Naive thymus-derived CD8-positive, alpha-beta T cell (primary cell): ENCODE measurements at places on chromosomes 3 and 15.

DNA sequence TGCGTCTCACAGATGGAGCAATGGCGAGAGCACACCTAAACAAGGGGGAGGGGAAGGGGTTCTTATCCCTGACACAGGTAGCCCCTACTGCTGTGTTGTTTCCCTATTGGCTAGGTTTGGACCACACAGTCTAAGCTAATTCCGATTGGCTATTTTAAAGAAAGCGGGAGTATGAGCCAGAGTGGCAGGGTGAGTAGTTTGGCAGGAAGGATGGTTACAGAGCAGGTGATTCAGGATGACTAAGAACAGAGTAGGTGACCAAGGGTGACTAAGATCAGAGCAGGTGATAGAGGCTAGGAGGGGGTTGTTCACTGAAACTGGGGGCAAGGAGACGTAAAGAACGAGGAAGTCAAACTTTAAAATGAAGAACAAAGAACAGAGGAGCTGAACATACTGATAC lies 511.8 kb downstream of the EDEM1 start:
- no peaks in the 10 kb centered on the region for H3K36me3 ChIP-seq
- no peaks in the 10 kb centered on the region for H3K4me1 ChIP-seq
- H3K27me3 ChIP-seq, result no peaks in the 10 kb centered on the region

DNA sequence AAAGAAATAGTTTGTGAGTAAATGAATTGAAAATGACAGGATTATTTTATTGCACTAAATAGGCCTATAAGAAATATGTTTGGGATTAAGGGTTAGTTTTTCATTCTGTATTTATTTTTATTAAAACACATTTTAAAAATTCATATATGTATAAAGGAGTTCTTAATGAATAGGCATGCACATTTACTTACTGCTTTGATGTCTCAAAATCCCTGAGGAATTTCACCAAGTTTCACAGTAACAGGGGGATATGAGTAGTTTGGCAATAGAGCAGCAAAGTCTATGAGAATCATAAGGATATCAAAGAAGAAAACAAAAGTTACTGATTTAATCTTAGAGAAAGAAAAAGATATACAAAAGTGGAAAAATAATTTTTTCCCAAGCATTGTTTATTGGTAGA lies 411.7 kb downstream of the NAALADL2 start:
- no peaks in the 10 kb centered on the region for H3K36me3 ChIP-seq
- H3K4me3 ChIP-seq, result no peak overlapping the region
- H3K27ac ChIP-seq, result no peak overlapping the region
- no peaks in the 10 kb centered on the region for H3K27me3 ChIP-seq
- H3K4me1 ChIP-seq, result no peaks in the 10 kb centered on the region

DNA sequence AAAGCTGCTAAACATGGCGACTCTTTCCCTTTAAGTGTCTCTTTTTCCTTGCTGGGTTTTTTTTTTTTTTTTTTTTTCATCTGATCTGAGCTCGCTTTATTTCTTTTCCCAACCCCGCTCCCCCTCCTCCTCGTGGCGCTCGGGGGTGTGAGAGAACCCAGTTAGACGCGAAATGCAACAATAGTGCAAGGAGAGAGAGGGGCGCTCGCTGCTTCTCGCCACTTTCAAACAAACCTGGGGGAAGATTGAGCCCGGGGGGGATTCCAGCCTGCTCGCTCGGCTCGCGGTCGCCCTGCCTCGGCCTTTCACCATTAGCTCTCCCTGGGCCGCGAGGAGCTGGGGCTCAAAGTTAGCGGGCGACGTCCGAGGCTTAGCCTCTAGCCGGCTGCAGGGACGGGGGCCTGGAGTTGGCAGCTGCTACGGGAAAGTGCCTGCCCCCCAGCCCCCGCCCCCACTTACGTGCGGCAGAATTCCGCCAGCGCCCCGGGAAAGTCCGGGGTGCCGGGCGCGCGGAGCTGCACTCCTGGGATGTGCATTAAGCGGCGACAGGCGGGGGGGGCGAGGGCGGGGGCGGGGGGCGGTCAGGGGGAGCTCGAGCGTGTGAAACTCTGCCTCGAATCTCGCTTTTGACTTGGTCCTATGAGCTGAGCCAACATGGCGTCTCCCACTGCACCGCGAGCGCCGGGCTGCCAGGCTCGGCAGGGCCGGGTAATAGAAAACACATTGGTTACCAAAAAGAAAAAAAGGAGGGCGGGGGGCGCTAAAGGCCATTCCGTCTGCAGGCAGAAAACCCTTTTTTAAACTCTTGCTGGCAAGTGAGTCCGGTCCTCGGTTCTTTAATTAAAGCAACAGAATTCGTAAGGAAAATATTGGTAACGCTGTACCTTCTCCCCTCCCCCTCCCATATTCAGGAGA lies 10.4 kb downstream of the NR2F2 start:
- peaks cover 93% of the 10 kb centered on the region for H3K27me3 ChIP-seq
- H3K4me3 ChIP-seq, result no peak overlapping the region
- H3K27ac ChIP-seq, result no peak overlapping the region
- no peak for DNase-seq

- H3K4me1 ChIP-seq, result peaks cover 10% of the 10 kb centered on the region
- no peak for DNase-seq
- H3K36me3 ChIP-seq, result peaks cover 4% of the 10 kb centered on the region
- no peaks in the 10 kb centered on the region for H3K27me3 ChIP-seq
- no peak overlapping the region for H3K4me3 ChIP-seq
- H3K27ac ChIP-seq, result peak overlapping the region; percentile 90
These were observed 209.5 kb downstream of the SATB1 start for GRCh38 chr3:18215639-18216038.

DNA sequence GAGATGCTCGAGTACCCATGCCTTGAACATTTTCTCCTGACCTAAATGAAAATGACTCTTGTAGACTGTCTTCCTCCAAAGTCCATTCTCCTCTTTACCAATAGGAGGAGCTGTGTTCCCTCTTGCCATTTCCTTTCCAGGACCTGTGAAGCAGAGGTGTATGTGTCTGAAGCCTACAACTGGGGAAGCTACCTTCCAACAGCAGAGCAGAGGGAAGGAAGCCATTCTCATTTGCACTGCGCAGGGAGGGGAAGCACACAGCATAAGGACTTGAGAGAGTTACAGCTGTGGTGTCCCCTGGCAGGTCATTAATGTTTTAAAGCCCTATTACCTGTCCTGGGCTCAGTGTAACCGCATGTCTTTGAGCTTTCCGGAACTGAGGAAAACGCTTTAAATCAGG lies 38.7 kb downstream of the HSPBAP1 start:
- peaks cover 76% of the 10 kb centered on the region for H3K36me3 ChIP-seq
- no peak overlapping the region for H3K27ac ChIP-seq
- no peaks in the 10 kb centered on the region for H3K4me1 ChIP-seq
- no peaks in the 10 kb centered on the region for H3K27me3 ChIP-seq

DNA sequence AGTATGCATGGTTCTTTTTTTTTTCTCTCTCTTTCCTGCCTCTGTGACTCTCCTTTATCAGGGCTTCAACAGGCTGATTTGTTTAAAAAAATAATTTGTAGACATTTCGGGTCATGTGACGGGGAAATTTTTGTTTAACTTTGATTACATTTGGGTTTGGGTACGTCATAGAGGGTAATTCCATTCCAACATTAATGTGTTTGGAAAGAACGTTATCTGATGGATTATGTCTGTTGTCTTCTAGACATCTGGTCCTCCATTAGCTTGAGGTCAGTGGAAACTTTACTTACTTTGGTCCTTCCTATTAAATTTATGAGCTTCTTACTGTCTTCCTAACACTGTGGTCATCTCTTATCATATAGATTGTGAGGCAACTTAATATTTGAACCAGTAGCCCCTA lies 80.9 kb downstream of the STT3B start:
- no peaks in the 10 kb centered on the region for H3K27me3 ChIP-seq
- no peak overlapping the region for H3K4me3 ChIP-seq
- H3K4me1 ChIP-seq, result peaks cover 65% of the 10 kb centered on the region
- no peak overlapping the region for H3K27ac ChIP-seq

GRCh38 chr3:140242818-140243276 lies 307.9 kb downstream of the CLSTN2 start:
- DNase-seq, result no peak
- no peak overlapping the region for H3K4me3 ChIP-seq
- H3K27ac ChIP-seq, result no peak overlapping the region
- no peaks in the 10 kb centered on the region for H3K27me3 ChIP-seq
- H3K36me3 ChIP-seq, result no peaks in the 10 kb centered on the region

DNA sequence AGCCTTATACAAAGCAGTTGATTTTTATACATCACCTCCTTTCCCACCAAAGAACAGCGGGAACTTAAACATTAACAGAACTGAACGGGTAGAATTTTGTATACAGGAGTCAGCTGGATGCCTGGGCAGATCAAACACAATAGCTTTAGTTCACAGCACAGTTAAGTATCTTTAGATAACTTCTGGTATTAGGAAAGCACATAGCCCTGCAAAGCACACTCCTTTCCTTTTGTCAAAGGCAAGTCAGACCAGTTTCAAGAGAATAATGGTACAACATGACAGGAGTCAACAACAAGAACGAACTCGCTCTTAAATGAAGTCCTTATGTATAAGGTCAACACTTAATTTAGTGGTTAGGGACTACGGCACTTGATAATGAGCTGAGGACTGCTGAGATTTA lies 26.3 kb downstream of the ABCC5 start:
- H3K4me1 ChIP-seq, result no peaks in the 10 kb centered on the region
- H3K27ac ChIP-seq, result no peak overlapping the region
- H3K36me3 ChIP-seq, result peaks cover 35% of the 10 kb centered on the region
- H3K27me3 ChIP-seq, result no peaks in the 10 kb centered on the region
- DNase-seq, result no peak
- no peak overlapping the region for H3K4me3 ChIP-seq
